ENCODE measurements at places on chromosomes 5 and 9.

GRCh38 chr9:78296201-78296892, 578 bp upstream of the PSAT1 start:
- peak; percentile 16 for DNase-seq

- no peak for DNase-seq
Observed at GRCh38 chr9:113129884-113130283, 20.9 kb upstream of the SLC31A2 start.

GRCh38 chr5:166063261-166063660, 2228.2 kb upstream of the WWC1 start:
- no peak for DNase-seq

GRCh38 chr5:133605323-133605722, 7.0 kb downstream of the FSTL4 start:
- DNase-seq, result no peak

DNA sequence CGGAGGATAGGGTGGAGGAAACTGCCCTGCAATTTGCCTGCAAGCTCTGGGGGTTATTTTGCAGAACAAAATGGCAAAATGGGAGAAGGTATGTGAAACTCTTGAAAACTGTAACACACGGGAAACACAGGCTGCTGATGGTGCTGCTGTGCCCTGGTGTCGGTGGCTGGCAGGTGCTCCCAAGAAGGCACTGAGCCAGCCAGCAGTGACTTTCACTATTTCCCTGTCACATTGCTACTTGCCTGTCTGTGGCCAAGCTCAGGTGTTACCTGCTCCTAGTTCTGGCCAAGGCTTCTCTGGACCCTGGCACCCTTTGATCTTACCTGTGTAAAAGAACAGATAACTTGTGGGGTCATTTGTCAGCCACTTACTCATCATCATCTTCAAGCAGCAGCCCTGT, 102.2 kb downstream of the CMYA5 start:
- DNase-seq, result no peak

- DNase-seq, result no peak
Observed at GRCh38 chr9:100346836-100347235, 5.9 kb downstream of the TEX10 start.

DNA sequence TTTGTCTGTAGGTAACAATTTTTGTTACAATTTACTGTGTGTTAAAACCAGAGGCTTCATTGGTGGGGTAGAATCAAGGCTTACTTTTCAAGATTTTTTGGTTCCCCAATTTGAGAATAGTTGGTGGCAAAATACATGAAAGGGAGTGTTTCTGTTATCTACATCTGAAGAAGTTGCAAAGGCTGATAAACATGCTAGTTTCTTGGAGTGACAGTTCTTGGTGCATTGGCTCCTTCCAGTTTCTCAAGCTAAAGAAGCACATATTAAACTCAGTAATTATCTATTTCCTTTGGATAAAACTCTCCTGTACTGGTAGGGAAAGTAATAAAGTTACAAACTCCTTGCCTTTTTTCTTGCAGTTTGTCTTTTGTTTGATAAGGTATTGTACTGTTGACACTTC, 5.9 kb downstream of the MACIR start:
- no peak for DNase-seq

- peak; percentile 6 for DNase-seq
Observed at GRCh38 chr5:44952376-44952775, 143.6 kb downstream of the MRPS30 start.

DNA sequence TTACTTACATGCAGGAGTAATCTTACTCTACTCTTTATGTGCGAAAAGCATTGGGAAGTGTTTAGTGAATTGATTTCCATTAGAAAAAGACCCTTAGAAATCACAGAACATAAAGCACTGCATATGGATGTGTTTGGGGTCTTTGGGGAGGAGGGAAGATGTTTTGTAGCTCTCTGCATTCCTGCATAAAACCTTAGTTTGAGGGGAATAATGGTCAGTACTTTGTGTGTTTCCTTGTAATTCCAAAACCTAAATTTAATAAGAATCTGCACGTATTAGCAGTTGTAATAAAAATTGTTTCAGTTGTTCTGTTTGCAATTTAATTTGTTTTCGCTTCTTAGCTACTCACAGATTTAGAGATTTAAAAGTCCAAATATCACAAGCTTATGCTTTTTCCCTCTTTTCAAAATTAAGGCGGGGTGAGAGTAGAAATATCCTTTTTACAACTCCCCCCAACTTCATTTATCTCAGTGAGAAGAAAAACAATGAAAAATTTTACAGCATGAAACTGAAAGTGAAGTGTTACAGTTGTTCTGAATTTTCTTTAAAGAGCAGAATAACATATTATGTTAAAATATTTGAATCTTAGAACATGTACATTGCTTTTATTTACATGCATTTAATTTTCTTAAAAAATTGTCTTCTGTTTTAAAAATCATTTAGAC, 143.8 kb downstream of the SMARCA2 start:
- no peak for DNase-seq

DNA sequence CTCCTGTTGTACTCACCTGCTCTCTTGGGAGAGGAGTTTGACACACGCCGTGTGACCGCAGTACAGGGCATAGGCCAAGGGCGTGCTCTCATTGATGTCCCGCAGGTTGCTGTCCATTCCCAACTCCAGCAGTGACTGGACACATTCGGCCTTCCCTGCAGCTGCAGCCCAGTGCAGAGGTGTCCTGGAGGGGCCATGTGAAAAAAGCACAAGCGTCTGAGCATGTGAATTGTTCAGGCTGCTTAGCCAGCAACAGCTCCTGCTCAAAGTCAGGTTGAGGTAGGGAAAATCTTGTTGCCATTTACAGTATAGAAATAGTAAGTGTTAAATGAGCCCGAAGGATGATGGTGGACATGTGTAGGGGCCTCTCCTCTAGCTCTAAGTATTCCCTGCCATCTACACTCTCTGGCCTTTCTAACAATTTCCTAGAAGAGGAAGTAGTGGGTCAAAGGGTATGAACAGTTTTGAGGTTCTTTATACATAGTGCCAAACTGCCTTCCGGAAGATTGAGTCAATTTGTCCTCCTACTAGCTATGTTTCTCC, 116.5 kb downstream of the ANKRD55 start:
- no peak for DNase-seq

- DNase-seq, result no peak
Observed at GRCh38 chr5:116671211-116671736, 96.7 kb upstream of the SEMA6A start.

GRCh38 chr5:124160265-124160664, 586.2 kb downstream of the ZNF608 start:
- peak; percentile 22 for DNase-seq

- DNase-seq, result no peak
Observed at GRCh38 chr5:109922381-109922995, 232.8 kb downstream of the MAN2A1 start.

- DNase-seq, result no peak
Observed at GRCh38 chr5:100161868-100162267, 373.3 kb upstream of the FAM174A start.

DNA sequence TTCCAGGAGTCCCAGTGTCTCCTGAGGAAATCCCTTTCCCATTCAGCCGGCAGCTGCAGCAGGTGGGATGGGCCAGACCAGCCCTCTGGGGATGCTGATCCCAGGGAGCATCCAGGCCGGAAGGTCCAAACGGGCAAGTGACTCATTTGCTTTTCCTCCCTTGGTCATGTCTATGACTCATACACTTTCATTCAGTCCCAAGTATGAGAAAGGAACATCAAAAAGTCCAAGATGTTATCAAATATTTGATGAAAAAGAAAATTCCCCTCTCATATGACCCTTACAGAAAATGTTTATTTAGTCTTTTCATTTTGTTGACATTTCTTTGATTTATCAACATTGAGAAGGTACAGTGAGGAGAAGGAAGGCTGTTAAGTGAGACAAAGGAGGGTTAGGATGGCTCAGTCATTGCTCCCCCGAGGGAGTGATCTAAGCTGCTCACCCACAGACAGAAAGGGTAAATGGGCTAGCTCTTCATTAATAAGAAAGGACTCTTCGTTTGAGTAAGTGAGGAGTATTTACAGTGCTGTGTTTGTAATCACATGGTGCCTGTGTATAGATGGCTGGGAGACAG, 117.6 kb upstream of the ANKRD55 start:
- DNase-seq, result no peak

GRCh38 chr5:82031220-82032119, 59.6 kb downstream of the ATG10 start:
- DNase-seq, result no peak

- no peak for DNase-seq
Observed at GRCh38 chr5:126801992-126802294, 25.0 kb downstream of the LMNB1 start.

GRCh38 chr9:5617749-5618148, 11.2 kb upstream of the RIC1 start:
- peak; percentile 66 for DNase-seq

DNA sequence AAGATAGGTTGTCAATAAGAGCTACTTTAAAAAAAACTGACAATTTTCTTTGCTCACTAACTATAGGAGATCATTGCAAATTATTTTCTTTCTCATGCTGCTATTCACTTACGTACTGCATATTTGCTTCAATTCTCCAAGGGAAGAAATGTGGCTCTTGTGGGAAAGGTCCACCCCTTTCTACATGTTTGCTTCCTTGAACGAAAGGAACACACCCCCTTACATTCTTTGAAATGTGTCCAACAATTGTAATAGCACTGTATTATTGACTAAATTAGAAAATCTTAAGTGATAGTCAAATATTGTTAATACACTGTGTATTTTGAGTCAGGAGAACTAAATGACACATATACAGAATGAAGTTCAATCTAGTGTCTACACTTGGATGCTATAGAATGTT, 5.2 kb downstream of the MEF2C start:
- no peak for DNase-seq

GRCh38 chr5:175551266-175551665, 72.9 kb downstream of the SFXN1 start:
- DNase-seq, result no peak

- no peak for DNase-seq
Observed at GRCh38 chr9:106960258-106960657, 97.3 kb downstream of the ZNF462 start.

- no peak for DNase-seq
Observed at GRCh38 chr9:81999806-82000205, 11.2 kb downstream of the SPATA31D1 start.

GRCh38 chr5:96857924-96858323, 18.4 kb upstream of the ERAP2 start:
- DNase-seq, result no peak

GRCh38 chr9:98900725-98901124, 43.0 kb upstream of the COL15A1 start:
- DNase-seq, result no peak

- DNase-seq, result no peak
Observed at GRCh38 chr5:176171171-176171760, 67.0 kb upstream of the SIMC1 start.

DNA sequence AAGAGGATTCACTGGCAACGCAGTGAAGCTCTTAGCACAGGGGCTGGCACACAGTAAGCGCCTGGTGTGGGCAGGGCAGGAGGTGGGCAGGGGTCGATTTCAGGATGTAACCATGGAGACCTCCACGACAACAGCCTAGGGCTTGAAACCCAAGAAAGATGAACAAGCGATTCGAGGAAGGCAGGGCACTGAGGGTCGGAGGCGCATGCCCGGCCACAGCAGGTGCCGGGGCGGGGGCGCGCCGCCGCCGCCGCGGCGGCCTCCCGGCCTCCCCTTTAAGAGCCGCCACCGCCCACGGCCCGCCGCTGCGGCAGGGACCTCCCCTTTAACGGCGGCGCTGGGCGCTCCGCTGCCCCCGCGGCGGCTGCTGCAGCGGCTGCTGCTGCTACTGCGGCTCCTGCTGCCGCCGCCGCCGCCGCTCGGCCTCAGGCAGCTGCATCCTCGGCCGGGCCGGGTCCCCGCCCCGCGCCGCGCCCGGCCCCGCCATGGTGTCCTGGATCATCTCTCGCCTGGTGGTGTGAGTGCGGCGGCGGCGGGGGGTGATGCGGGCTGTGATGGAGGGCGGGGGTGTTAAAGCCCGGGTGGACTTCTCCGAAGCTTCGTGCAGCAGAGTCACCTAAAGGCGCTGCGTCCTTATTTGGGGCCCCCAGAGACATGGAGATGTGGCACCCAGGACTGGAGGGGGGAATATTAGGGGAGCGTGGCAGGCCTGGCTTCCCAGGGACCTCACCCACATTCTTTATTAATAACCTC, at the start of gene REEP2:
REEP2 (plus strand) TSS at position 334 of the 753 bp plus-strand sequence; CDS start at position 486, 152 bp downstream.
- peak; percentile 85 for DNase-seq

DNA sequence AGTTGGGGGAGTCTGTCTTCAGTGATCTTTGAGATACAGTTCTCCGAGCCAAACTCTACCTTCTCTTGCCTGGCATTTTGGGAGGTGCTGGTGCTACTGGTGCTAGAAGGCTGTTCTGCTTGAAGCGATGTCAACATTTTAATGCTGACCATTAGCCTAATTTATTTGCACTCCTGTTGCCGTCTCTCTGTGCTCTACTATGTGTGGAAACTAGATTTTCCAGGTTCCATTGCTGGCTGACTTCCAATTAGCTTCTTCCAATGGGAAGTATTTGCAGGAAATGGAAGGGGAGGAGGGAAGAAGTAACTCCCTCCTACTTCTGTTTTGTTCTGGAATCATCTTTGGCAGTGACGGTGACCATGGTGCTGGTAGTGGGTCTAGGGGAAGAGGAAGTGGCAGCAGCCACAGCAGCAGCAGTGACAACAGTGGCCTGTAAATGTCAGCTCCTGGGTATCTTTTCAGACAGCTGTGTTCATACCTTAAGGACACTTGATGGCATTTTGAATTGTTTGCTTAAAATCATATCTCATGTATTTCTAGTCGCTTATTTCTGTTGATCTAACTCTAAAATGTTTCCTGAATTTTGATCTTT, 7.9 kb downstream of the TXNDC8 start:
- DNase-seq, result no peak

DNA sequence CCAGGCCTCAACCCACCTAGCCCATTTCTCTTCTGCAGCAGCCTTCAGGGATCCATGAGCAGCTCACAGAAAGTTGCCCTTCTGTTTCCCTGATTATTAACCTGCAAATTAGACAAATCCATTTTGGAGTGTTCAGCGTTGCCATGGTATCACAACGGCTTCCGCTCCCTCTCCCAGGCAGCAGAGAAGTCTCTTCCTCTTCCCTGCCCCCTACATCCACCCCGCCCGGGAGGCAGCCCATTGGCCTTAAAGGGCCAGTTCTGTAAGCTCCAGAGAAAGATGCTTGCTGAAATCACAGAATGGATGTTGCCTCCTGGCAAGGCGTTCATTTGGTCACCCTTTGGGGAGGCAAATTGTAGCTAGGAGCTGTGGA, 47.7 kb upstream of the BOD1 start:
- DNase-seq, result no peak

DNA sequence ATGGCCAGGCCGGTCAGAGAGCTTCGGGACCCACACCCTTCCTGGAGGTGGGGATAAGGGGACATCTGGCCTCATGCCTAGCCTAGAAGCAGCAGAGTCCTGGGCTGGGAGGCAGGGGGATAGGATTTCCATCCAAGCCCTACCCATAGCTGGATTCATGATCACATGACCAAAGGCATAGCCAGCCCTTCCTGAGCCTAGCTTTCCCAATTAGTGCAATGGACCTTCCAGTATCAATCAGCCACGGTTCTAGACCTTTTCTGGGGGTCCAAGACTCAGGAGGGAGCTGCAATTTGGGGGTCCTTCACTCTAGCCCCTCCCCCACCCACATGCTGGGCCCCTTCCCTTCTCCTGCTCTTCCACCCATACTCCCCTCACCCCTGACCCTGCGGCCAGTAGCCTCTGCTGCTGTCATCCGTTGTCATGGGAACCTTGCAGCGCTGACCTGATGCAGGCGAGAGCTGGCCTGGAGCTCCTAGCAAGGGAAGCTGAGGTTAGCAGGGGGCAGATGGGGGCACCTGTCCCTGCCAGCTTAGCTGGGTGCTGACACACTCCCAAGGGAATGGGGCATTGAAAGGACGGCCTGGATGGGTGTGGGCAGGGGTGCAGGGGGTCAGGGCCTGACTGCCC, 44.6 kb downstream of the CXXC5 start:
- no peak for DNase-seq

All from germinal center (tissue), 1 donor.